Myocyte (in vitro differentiated cells): ENCODE measurements at places on chromosomes 11 and 22.

- no peak for DNase-seq
Observed at GRCh38 chr11:66157182-66157864, 87.3 kb downstream of the PACS1 start.

DNA sequence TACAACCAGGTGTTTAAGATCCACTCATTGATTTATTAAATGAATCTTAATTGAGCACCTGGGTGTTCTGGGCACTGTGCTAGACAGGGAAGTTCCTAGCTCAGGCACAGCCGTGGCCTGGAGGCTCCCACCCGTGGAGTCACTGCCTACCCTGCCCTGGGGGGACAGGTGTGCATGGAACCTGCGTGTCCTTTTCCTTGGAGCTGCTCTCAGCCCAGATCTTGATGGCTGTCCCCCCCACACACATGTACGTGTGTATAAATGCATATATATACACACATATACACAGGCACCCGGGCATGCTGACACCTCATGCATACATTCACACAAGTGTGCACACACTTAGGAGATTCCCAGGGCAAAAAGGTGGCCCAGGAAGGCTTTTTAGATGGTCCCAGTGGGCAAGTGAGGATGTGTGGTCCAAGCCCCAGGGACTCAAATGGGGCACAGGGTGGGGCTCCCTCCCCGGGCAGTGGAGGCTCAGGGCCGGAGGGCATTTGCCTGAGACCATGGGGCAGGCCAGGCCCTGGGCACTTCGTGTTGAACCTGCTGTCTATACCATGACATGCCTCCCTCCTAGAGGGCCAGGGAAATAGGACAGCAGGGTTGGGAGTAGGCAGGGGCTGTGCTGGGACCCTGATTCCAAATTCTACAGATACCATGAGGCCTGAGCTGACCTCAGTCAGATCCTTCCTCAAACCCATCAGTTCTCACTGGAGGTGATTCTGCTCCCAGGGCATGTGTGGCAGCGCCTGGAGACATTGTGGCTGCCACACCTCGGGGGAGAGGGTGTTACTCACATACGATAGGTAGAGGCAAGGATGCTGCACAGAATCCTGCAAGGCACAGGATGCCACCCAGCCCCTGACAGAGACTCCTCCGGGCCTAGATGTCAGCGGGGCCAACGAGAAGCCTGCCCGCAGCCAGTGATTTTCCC lies 77.8 kb downstream of the BCR start:
- no peak for DNase-seq

DNA sequence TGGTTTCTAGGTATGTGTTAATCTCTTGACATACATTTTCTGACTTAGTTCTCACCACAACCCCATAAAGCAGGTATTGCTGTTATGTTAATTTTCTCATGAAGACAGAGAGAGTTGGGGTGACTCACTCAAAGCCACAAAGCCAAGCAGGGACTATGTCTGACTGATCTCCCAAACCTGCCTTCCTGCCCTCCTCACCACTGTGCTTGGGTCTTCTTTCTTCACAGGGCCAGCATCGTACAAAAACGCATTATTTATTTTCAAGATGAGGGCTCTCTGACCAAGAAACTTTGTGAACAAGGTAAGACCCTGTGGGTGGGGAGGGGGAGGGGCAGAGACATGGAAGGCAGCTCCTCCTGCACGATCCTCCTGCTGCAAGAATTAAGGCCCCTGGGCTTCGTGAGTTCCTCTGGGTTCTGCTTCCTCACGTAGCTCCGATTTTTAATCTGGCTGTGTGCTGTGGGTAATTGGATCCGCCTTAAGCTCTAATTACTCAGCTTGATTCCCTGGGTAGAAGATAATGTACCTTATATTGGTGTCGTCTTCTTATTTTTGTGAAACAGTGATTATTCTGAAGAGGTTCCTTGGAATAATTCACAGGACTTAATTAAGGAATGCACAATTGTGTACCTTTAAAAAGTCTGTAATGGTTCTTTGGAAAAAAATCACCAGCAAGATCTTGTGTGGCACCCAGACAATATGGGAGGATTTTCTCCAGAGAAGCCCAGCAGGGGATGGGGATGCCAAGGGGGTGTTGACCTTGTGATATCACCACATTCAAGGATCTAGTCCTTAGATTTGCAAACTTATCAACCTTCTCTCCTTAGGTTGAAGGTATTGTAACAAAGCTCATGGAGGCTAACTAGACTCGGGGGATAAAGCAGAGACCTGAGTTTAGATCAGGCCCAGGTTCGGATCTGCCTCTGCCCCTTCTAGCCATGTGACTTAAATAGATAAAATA lies 112.9 kb downstream of the SPON1 start:
- no peak for DNase-seq

GRCh38 chr11:19642185-19643158 lies 70.2 kb upstream of the NAV2 start:
- peak; percentile 22 for DNase-seq

GRCh38 chr11:24861440-24861839 lies 364.6 kb downstream of the LUZP2 start:
- DNase-seq, result no peak

DNA sequence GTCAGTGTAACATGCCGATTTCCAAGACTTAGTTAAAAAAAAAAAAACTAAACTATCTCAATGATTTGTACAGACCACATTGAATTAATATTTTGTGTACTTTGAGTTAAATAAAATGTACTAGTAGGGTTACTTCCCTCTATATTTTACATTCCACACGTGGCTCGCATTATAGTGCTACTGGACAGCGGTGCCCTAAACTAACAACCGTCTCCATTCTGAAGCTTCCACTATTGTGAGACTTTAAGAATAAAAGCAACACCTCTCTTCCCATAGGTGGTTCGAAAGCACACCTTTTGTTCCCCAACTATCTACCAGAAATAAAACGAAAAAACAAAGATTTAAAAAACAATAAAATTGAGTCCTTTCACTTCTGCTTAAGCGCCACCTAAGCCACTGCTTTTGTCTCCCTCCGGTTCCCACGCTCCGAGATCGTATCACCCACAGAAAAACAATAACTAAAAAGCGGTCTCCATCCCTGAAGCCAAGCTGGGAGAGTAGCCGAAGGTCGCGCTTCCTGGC lies 380 bp upstream of the TTC17 start:
- DNase-seq, result no peak

DNA sequence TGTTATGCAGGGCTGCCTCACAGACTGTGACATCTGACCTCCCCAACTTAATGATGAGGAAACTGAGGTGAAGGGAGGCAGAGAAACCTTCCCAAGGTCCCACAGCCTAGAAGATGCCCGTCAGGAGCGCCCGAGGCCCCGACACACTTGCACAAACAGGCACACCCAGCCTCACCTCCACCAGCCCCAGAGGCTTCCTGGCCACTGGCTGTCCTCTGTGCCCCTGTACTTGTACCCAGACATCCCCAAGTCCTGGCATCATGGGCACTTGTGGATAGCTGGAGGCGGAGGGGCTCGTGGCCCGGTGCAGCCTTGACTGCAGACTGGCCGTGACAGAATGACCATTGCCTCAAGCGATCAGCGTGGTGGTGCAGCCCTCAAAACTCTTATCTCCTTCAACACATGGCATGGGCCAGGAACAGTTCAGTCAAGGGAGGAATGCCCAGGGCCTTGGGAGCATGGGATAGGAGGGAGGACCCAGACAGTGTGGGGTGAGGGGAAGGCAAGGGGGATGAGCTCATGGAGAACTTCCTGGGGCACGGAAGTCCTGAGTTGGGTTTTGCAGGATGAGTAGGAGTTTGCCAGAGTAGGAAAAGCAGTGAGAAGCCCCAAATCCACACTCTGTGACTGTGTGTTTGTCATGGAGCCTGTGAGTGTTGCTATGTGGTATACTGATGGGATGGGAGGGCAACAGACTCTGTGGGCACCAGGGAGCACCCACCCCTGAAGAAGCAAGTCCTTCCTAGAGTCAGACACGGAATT lies 25.8 kb upstream of the PPARA start:
- DNase-seq, result no peak

- no peak for DNase-seq
Observed at GRCh38 chr11:289712-290620, 1.0 kb downstream of the PGGHG start.

GRCh38 chr22:20788627-20789344 lies 14.9 kb downstream of the SERPIND1 start:
- no peak for DNase-seq

- DNase-seq, result peak; percentile 13
Observed at GRCh38 chr11:5366856-5367255, 15.5 kb downstream of the OR51B6 start.

DNA sequence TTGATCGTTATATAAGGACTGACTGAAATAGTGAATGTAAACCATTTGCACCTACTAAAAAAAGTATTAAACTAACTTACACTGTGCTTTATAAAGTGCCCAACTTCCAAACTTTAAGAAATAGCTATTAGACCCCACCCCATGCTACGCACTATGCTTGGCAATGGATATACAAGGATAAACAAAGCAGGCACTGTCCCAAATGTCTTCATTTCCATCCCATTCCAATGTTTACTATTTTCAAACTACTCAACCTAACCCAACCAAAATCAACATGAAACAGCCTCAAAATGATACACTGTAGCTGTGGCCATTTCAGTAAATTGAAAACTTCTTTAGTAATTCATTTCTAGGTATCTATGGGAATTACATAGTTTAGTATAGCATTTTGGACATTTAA lies 12.5 kb downstream of the PHF21A start:
- no peak for DNase-seq

GRCh38 chr11:79269611-79270307 lies 171.1 kb downstream of the TENM4 start:
- DNase-seq, result no peak

DNA sequence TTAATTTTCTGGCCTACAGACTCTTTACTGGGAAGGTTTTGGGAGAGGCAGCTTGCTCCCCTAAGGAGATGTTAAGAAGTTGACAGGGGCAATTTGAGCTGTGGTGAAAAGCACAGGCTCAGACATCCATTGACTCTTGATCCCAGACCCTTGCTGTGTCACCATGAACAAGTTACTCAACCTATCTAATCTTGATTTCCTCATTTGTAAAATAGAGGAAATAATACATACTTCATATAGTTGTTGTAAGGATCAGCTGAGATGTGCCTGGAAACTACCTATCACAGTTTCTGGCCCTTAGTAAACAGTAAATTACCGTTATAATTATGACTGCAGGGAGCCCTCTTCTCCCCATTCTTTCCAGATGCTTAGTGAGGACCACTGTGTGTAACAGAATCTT lies 16.6 kb upstream of the SCGB1D4 start:
- DNase-seq, result no peak

DNA sequence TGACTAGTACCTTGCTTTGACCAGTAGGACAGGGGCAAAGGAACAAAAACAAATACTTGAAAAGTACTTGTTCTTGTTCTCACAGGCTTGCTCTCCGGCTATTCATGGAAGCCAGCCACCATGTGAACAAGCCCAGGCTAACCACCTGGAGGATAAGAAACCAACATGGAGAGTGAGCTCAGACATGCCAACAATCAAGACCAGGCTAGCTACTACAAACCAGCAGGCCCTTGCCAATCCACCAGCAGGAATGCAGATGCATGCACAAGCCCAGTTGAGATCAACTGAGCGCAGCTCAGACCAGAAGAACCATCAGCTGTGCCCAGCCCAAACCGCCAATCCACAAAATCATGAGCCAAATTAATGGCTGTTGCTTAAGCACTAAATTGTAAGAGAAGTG lies 180.1 kb upstream of the ISX start:
- no peak for DNase-seq

DNA sequence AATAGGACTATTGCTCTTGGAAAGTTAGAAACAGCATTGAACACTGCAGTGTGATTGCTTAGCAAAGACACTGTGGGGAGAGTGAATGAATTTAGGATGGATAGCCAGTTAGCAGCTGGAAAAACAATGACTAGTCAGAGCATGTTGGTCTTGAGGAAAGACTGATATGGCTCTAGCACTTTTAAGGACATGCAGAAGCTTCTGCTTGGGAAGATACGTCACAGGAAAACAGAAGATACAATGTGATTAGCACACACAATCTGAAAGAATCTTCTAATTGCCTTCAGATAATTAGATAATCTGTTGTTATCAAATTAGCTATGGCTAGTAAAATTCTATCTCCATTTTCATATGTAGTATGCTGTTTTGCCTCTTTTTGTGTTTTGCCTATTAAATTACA lies 530.7 kb upstream of the CHORDC1 start:
- DNase-seq, result no peak

- DNase-seq, result peak; percentile 34
Observed at GRCh38 chr11:47020793-47021526, 84.4 kb downstream of the CSTPP1 start.

GRCh38 chr22:37195921-37196320 lies 7.9 kb upstream of the C1QTNF6 start:
- DNase-seq, result no peak

- DNase-seq, result no peak
Observed at GRCh38 chr11:111983187-111983986, 41.8 kb upstream of the DLAT start.

- DNase-seq, result no peak
Observed at GRCh38 chr11:111039982-111040381, 205.5 kb upstream of the POU2AF2 start.

DNA sequence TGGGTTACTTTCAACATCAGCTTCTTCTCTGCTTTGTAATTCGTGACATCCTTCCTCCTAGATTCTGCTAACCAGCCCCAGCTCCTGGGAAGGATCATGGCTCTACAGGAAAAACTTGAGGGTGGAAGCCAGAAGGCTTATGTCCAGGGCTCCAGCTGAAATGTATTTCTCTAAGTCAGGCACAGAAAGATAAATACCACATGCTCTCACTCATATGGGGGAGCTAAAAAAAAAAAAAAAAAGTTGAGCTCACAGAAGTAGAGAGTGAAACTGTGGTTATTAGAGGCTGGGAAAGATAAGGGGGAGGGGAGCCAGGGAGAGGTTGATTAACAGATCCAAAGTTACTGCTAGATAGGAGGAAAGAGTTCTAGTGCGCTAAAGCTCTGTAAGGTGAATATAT lies 74.9 kb downstream of the DSCAML1 start:
- no peak for DNase-seq

DNA sequence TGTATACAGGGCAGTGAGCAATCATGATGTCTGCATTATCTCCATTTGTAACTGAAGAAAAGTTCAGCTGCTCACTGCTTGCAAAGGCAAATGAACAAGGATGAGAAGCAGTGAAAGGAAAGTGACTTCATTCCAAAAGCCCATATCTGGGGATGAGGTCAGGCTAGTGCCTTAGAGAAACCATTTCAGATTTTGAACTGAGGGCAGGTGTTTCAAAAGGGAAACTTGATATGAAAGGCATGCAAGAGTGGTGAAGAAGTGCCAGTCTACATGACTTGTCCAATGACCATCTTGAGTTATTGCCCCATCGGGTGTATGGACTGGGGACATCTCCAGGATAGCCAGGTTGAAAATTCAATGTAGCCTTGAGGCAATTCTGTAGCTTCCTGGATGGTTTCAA lies 7.3 kb upstream of the APOL4 start:
- DNase-seq, result peak; percentile 86

DNA sequence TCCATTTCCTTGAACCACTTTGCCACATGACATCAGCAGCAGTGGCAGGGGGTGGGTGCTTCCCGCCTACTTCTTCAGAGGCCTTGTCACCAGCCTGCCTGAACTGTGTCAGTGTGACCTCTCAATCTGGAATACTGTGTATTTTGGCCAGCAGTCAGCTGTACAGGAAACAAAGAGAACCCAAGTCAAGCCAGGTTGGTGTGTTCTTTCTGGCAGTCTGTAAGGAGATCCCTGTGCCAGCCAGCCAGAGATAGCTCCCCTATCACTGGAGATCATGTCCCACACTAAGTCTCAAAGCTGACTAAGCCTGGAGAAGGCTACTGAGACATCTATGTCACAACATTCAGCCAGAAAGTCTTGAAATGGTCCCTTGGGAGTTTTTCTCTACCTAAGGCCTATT lies 142.1 kb downstream of the TRPC6 start:
- DNase-seq, result peak; percentile 32
